ENCODE measurements at places on chromosomes 2 and 18.
A peak's percentile ranks its signal among the peaks of the same experiment; 100 is the strongest.

GRCh38 chr18:36128530-36128870 lies 640 bp downstream of the SLC39A6 start:
- DNase-seq = peak; percentile 36

DNA sequence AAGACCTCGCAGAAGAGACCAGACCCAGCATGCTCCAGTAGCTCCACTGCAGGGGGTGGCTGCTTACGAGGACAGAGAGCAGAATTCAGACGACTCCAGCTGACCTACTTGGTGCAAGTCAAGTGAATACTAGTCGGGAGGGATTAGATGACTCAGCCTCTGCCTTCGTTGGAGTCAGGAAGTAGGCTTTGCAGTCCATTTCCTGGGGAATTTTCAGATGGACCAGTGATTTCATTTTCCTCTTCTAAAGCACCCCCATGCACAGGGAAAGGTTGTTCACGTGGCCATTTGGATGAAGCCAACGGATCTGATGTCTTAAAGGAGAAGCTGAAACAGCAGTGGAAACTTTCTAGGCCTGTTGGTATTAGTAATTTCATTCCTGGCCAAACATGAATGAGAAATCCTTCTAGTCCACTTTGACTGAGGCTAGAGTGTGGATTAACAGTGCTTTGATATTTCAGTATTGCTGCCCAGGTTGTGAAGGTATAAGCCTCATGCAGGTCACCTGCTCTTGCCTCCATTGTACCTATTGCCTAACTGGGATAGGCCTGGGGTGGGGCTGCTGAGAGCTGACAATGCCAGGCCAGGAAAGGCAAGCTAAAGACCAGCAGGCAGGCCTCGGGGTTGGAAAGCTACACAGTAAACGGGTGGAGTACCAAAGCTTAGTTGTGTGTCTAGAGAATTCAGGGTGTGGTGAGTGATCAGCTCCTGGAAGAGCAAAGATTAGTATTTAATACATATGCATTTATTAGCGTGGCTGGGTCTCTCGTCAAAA lies 117.6 kb upstream of the FOSL2 start:
- DNase-seq = peak; percentile 97

DNA sequence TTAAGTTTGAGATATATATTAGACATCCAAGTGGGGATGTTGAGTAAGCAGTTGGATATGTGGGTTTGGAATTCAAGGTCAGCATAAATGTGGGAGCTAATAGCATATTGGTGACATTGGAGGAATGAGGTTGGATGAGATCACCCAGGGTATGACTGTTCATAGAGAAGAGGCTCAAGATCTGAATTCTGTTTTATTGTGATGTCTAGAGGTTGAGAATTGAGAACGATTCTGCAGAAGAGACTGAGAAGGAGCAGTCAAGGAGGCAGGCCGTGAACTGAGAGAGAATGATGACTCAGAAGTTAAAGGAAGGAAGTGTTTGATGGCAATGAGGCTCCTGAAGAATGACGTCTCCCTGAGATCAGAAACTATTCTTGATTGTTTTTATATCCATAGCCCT lies 5.9 kb downstream of the SERPINB11 start:
- peak; percentile 9 for DNase-seq

- DNase-seq = no peak
Measured at GRCh38 chr2:225428360-225428759, 28.9 kb downstream of the NYAP2 start.

- DNase-seq = no peak
Measured at GRCh38 chr2:101080211-101081068, 70.7 kb downstream of the TBC1D8 start.

DNA sequence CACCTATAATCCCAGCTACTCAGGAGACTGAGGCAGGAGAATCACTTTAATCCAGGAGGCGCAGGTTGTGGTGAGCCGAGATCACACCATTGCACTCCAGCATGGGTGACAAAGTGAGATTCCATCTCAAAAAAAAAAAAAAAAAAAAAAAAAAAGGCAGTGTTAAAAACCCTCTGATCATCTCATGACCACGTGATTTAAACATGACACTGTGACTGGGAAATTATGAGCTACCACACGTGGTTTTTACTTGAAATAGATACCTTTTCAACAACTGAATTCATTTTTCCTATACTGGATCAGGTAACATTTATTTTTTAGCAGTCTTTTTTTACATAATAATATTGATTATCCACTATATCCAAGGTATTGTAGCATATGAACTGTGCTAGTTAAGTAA lies 102.7 kb downstream of the PTRHD1 start:
- DNase-seq = no peak

DNA sequence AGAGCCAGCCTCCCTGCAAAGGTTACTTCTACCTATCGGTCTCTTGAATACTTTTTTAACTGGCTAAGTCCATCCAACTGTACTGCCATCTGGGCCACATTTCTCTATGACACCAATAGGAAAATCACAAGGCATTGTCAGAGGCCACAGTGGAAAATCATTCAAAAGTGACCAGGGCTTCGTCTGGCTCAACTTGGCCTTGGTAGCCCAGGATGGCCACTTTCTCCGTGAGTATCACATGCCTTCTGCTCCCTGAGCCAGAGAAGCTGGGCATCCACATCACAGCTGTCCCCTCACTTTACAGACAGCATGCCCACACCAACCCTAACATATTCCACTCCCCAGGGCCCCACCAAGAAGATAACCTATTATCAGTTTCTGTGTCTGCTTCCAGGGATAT lies 5.8 kb downstream of the CIB4 start:
- DNase-seq = no peak

DNA sequence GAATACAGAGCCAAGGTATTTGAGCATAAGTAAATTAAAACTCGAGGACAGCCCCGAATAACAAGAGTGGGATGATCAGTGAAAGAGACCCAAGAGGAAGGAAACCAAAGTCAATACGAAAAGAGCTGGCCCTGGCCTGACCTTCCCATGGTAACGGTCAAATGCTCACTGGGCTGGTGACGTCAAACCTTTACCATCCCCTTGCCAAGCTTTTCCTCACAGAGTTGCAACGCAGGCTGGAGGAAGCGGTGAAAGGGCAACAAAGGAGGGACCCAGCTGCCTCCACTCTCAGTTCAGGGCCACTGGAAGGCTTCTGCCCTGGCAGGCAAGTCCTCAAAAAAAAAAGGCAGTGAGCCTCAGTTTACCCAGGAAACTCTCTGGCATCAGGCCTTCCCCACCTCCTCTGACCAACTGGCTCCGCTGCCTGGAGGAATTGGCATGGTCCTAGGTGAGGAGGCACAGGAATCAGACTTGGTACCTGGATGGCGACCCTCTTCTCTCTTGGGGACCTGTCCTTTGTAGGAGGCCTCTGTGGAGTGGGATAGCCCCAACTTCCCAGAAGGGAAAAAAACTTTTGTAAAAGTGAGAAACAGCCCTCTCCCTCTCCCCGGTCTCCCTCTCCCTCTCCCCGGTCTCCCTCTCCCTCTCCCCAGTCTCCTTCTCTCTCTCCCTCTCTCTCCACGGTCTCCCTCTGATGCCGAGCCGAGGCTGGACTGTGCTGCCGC lies 212.4 kb downstream of the ANAPC1 start:
- peak; percentile 53 for DNase-seq

GRCh38 chr2:108407864-108408729 lies 30.3 kb downstream of the SULT1C4 start:
- DNase-seq = no peak

DNA sequence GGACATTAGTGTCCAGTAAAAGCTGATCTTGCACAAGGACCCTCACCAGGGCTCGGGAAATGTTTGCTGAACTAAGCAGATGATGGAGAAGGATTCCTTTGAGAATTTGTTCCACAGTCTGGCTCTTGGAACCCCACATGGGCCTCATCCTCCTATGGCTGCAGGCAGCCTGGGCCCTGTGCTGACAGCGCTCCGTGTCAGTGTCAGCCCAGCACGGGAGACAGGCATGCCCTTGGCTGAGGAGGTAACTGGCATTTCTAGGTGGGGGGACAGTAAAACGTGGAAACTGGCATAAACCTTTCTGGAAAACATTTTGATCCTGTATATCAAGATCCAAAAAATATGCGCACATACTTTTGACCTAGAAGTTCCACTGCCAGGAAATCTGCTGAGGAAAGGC lies 10.5 kb downstream of the PTMA start:
- no peak for DNase-seq

GRCh38 chr18:43004421-43004820 lies 111.1 kb downstream of the RIT2 start:
- DNase-seq = no peak

DNA sequence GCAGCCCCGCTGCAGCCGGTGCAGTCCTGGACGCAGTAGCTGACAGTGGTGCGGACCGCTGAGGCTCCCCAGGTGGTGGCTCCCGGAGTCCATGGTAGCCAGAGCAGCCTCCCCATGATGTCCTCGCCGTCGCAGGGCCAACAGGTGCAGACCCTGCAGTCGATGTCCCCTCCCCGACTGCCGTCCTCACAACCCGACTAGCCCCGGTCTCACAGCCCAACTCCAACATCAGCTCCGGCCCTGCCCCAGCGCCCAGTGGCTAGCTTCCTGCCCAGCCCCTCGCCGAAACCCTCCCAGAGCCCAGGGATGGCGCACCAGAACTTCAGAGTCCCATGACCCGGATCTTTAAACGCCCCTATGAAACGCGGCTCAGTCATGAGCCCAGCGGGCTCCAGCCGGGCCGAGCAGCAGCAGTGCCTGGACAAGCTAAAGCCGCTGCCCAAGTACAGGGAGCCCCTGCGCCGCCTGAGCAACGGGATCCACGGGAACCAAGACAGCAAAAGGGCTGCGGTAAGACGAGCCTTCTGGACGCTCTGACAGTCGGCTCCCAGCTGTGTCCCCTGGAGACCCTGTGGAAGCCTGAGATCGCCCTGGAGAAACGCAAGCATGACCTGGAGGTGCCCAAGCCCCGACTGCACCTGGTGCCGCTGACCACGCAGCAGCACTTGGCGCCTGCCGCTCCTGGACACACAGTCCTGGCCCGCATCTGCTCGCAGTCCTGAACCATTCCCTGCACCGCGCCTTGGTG lies 53.8 kb upstream of the TUBA3E start:
- DNase-seq = no peak

GRCh38 chr2:225600444-225600843 lies 200.9 kb downstream of the NYAP2 start:
- DNase-seq = no peak

- peak; percentile 0 for DNase-seq
Measured at GRCh38 chr2:103656558-103656957, 894.7 kb downstream of the TMEM182 start.

GRCh38 chr18:48673456-48673852 lies 134.6 kb downstream of the CTIF start:
- DNase-seq = no peak

- no peak for DNase-seq
Measured at GRCh38 chr18:61710082-61710620, 182.7 kb downstream of the RNF152 start.

GRCh38 chr2:58137221-58137620 lies 90.6 kb downstream of the VRK2 start:
- peak; percentile 86 for DNase-seq

DNA sequence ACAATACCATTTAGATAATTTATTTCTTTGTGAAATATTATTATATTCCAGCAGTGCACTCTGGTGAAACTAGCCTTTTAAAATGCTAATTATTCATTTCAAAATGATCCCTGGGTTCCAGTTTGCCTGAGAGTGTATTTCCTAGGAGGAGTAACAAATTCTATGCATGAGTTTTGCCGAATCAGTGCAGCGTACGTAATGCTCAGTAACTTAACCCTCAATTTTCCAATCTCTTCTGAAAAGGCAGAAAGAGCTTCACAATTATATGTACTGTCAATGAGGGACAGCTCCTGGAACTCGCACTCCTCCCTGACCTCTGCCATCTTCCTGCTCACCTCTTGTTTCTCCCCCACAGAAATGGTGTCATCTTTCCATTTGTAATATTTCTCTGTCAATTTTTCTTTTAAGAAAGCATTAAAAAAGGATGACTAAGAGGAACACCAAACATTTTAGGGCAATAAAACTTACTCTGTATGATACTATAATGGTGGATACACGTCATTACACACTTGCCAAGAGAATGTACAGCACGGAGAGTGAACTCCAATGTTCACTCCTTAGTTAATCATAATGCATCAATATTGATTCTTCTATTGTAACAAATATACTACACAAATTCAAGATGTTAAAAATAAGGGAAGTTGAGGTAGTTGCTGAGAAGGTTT lies 25.7 kb upstream of the XIRP2 start:
- no peak for DNase-seq

DNA sequence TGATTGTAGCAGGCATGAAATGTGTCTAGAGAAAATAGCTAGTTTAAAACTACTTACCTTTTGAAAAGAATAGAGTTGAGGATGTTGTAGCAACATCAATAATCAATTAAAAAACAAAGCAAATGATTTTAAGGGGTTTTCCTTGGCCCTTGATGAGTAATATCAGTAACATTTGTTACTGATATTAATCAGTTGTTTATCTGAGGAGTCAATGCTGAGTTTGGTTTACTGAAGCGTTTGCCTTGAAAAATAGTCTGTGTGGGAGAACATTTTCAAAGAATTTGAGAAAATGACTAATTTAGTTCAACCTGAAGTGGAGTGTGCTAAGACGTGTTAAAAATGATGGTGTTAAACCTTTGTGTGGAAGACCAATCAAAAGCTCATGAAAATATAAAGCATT lies 9.3 kb downstream of the PTH2R start:
- DNase-seq = no peak

DNA sequence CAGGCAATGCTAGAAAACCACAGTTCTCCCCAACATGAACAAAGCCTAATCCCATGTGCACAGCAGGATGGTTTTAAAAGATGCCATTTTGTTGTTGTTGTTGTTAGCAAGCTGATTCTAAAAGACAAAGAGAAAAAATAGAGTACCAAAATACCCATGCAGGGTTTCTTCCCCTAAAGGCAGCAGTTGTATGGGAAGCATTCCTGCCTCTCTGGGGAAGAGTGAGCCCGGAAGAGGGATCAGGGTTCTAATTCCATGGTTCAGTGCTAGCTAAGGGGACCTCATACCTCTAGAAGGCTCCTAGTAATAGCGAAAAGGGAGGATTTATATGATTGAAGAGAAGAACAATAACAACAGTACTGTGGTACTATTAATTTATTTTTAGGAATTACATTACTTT lies 327.6 kb downstream of the DPP10 start:
- DNase-seq = no peak

GRCh38 chr2:238703053-238703415 lies 144.9 kb upstream of the TWIST2 start:
- no peak for DNase-seq

DNA sequence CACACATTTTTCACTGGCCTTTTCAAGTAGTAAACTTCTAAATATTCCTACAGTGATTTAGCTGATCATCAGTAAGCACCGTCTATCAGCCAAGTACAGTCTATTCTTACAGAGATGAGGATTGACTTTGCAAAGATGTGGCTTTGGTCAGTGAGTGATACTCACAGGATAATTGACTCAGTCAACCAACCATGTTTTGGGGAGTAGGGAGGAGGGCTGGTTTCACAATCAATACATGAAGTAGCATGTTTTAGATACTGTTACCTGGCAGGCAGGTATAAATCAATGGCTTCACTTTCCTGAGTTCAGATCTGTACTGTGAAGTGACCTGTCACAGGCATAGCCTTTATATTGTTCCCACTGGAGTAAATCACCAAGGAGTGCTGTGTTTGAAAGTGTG lies 27.2 kb downstream of the OSBPL6 start:
- DNase-seq = no peak

DNA sequence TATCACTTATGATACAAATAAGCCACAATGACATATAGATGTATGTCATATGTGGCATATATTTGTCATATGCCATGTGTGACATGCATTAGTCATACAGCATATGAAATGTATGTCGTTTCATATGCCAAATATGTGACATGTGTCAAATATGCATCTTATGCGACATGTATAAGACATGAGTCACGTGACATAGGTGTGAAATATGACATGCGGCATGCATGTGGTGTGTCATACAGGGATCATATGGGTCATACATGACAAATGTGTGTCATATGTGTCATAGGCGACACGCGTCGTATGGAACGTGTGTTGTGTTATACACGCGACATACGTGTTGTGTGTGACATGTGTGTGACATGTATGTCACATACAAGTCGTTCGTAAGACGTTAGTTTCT lies 2154.0 kb upstream of the PIK3C3 start:
- DNase-seq = no peak
